Kasumi-1 (cell line): ENCODE measurements at places on chromosomes 13 and 19.

GRCh38 chr19:9407827-9408226, 27.5 kb downstream of the ZNF266 start:
- no peak for DNase-seq

- no peak for DNase-seq
Observed at GRCh38 chr19:32708457-32708856, 11.1 kb upstream of the TDRD12 start.

DNA sequence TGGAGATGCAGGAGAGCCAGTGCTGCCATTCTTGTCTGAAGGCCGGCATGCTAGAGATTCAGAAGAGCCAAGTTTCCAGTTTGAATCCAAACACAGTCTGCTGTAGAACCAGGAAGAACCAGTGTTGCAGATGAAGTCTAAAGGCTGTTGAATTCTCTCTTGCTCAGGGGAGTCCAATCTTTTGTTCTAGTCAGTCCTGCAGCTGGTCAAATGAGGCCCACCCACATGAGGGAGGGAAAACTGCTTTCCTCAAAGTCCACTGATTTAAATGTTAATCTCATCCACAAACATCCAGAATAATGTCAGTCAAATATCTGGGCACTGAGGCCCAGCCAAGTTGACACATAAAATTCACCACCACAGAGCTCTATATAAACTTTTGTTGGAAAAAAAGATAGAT, 136.6 kb downstream of the FRY start:
- no peak for DNase-seq

GRCh38 chr19:46482631-46483030, 11.3 kb upstream of the PNMA8A start:
- DNase-seq = no peak

DNA sequence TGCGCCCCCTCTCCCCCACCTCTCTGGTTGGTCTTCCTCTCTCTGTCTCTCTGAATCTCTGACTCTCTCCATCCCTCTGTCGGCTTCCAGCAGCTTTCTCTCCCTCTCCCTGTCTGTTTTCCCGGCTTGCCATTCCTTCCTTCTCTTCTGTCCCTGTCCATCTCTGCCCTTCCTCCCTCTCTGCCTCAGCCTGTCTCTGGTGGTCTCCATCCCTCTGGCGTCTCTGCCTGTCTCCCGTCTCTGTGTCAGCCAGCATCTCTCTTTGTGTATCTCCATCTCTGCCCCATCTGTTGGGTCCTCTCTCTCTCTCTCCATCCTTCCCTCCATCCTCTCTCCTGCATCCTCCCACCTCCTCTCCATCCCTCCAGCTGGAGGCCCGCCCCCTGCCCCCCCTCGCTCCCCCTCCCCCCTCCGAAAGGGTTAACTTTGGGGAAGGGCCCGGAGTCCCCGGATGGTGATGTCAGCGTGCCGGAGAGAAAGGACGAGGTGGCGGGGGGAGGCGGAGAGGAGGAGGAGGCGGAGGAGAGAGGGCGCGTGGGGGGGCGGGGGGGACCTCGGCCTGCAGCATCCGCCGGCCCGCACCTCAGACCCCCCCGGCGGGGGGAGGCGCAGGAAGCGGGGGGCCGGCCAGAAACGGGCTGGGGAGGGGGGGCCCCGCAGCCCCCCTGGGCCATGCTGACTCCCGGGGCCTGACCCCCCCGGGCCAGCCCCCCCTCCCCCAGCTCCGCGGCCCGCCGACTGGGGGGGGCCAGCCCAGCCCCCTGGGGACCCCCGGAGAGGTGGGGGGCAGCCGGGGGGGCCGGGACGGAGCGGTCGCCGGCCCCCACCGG, at the start of gene BRSK1:
TSS of gene BRSK1 (plus strand) at position 450 of the 830 bp plus-strand sequence. CDS start 446 bp downstream, outside the sequence.
- DNase-seq = no peak

- peak; percentile 37 for DNase-seq
Observed at GRCh38 chr19:51107406-51108065, 673 bp downstream of the CTU1 start.

GRCh38 chr13:50950849-50951248, 41.3 kb downstream of the RNASEH2B start:
- no peak for DNase-seq

DNA sequence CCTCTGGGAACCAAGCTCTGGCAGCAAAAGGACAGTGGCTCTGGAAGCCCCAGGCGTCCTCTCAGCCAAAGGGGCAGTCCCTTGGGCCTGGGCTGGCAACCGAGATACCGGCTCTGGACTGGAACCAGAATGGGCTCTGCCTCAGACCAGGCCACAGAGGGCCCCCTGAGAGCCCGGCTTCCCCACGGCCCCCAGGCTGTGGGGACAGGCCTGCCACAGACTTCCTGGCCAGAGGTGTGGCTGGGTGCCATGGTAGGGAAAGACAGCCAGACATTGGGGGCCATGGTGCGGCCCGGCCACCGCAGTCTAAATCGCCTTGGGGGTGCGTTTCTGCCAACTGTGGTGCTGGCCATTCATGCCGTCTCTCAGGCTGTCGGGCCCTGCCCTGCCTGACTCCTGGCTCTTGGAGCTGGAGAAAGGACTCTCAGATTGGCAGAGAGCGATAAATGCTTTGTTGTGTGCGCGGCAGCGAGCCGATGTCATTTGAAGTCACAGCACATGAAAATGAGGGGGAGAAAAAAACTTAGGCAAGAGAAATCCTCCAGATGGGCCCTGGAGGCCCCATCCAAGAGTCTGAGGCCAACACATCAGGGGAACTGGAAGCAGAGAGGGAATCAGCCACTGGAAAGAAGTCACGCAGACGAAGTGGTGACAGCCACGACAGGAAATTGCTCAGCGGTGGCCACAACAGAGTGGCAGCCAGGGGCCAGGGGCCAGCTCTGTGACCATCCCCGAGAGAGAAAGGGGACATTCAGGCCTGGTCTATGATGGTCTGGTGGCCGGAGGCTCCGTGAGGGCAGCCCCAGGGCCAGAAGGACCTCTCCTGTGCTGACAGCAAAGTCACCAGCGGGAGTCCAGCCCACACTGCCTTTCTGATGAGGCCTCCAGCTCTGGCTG, 26.5 kb downstream of the SH3GL1 start:
- peak; percentile 25 for DNase-seq

- DNase-seq = no peak
Observed at GRCh38 chr19:41424335-41425173, 2.6 kb downstream of the B3GNT8 start.

DNA sequence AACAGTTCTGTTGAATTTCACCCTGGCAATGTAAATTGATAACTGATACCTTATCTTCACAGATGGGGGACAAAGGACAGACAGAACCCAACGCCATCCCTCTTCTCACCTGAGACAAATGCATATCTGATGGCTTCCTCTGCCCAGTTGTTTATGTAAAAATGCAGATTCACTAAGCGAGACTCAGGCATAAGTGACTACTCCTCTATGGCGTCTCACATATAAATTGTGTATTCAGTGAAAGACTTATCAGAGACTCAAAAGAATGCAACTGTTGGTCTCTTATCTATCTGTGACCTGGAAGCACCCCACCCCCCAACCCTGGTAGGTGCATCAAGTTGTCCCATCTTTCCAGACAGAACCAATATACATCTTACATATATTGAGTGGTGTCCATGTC, 13.3 kb upstream of the CALM3 start:
- no peak for DNase-seq

- DNase-seq = peak; percentile 72
Observed at GRCh38 chr13:46831588-46832194, 34.7 kb upstream of the ESD start.

DNA sequence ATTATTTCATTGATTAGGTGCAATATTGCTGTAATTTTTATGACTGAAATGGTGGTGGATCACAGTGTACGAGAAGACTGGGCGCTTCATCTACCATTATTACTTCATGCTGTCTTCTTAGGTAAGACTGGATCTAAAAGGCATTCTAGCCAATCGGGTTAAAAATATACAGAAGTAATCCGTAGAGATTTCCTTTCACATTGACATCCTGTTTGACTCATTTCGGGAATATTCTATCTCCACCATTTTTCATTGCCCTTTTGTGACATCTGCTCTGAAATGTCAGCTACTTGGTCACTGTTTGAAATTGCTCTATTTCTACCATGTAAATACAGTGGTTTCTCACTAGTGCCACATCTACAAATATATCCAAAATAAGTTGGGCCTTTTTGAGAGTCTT, 90.2 kb downstream of the ZAR1L start:
- DNase-seq = no peak

DNA sequence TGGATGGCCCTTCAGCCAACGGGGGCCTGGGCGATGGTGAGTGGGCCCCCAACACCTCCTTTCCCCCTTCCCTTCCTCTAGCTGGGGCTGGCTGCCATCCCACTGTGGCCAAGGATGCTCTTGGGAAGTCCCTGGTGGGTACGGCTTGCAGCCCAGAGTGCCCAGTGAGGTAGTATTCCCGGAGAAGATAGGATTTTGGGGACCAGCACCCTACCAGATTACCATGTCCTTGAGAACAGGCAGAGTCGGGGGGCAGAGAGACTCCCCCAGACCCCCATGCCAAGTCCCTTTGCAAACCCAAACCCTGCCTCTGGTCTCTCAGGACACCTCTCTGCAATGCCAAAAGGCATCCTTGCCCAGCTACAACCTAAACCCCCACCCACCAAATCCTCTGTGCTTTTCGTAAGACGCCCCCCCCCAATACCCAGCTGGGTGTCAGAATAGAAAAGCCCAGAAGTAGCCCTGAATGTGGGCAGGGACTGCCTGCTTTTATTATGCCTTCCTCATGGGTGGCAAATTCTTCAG, 1.7 kb downstream of the HIF3A start:
- DNase-seq = no peak

- no peak for DNase-seq
Observed at GRCh38 chr19:23070353-23071146, 46.3 kb upstream of the ZNF730 start.

DNA sequence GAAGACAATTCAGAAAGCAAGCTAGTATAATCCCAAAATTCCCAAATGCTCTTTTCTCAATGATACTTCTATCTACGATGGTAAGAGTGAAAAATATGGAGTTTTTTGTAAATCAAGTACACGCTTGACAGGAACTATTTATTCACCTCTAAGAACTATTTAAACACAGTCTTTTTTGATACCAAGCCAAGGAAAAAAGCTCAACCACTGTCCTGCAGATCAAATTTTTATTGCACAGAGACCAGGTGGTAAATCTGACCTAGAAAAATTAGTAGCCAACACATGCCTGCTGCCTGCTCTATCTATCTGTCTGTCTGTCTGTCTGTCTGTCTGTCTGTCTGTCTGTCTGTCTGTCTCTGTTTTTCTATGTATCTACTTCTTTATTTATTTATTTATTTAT, 292.2 kb downstream of the MZT1 start:
- no peak for DNase-seq

- DNase-seq = no peak
Observed at GRCh38 chr13:26370553-26370952, 116.6 kb downstream of the CDK8 start.

GRCh38 chr19:398719-399118, 10.2 kb downstream of the C2CD4C start:
- no peak for DNase-seq

DNA sequence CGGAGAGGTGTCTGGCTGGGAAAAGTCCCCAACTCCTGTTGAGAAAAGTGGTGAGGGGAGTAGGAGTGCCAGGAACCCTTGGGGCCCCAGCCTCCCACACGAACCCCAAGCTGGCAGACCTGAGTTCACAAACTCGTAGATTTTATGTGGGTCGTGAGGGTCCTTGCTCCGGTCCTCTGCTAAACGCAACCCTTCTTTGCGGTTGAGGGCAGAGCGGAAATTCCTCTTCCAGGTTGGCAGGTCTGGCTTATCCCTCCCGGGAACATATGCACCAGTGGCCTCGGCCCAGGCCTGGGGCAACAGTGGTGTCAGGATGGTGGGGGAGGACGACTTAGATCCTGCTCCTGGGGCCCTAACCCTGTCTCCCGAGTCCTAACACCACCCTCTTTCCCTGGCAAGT, 2.4 kb downstream of the IRF3 start:
- no peak for DNase-seq

- no peak for DNase-seq
Observed at GRCh38 chr19:30450835-30451321, 78.7 kb downstream of the ZNF536 start.

- no peak for DNase-seq
Observed at GRCh38 chr19:17659996-17660395, 28.2 kb downstream of the UNC13A start.

GRCh38 chr13:85709072-85709471, 90.1 kb downstream of the SLITRK6 start:
- no peak for DNase-seq

- peak; percentile 21 for DNase-seq
Observed at GRCh38 chr19:5131031-5131505, 162.2 kb downstream of the KDM4B start.

- DNase-seq = no peak
Observed at GRCh38 chr13:106859533-106859904, 291.6 kb upstream of the ARGLU1 start.

DNA sequence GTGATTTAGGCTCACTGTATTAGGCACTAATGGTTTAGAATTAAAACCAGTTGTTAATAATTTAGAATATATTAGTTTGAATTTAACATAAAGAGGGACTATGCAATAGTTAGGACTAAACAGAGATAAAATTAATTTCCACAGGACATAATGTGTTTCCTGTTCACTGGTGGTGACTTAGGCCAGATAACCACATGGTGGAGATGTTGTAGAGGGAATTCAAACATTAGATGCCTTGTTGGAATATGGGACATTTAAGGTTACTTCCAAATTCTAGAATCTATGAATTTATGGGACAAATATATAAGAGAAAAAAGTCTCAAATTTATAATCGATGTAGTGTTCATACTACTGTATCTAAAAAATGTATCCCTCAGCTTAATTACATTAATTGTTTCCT, 615.5 kb upstream of the KLHL1 start:
- DNase-seq = peak; percentile 26

DNA sequence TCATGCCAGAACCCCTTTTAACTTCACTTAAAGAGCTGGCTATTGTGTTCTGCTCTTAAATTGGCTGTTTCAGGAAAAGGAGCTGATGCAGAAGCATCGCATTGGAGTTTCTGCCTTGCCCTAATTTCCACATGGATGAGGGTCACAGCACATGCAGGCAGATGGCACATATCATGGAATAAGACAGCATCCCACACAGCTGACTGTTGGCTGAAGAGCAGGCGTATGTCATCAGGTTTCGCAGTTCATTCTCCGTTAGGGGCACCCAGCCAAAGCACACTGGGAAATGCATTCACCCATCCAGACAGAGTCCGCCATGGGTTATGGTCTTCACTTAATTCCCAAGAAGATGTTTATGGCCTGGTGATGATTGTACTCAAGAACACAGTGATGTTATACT, 572.5 kb downstream of the LIG4 start:
- no peak for DNase-seq

DNA sequence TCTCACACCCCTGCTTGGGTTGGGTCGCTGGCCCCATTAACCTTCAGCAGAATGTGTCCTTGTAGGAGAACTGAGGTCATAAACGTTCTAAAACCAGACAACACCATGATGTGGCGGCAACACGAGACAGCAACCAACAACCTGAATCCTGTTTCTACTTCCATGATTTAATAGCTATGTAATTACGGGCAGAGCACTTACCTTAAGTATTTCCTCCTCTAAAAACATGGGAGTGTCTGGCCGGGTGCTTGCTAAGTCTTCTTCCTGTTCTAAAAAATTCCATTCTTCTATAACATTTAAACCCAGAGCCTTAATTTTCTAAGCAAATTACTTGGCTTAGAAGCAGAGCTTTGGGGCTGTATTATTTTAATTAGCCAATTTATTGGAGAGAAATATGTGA, 33.5 kb upstream of the IRS2 start:
- no peak for DNase-seq

GRCh38 chr13:59946944-59947343, 216.8 kb downstream of the DIAPH3 start:
- DNase-seq = no peak
